Uterus (tissue), 4 donors: ENCODE measurements at places on chromosomes 16 and 17.

- no peak for DNase-seq
Observed at GRCh38 chr17:69269131-69269998, 40.7 kb upstream of the ABCA10 start.

DNA sequence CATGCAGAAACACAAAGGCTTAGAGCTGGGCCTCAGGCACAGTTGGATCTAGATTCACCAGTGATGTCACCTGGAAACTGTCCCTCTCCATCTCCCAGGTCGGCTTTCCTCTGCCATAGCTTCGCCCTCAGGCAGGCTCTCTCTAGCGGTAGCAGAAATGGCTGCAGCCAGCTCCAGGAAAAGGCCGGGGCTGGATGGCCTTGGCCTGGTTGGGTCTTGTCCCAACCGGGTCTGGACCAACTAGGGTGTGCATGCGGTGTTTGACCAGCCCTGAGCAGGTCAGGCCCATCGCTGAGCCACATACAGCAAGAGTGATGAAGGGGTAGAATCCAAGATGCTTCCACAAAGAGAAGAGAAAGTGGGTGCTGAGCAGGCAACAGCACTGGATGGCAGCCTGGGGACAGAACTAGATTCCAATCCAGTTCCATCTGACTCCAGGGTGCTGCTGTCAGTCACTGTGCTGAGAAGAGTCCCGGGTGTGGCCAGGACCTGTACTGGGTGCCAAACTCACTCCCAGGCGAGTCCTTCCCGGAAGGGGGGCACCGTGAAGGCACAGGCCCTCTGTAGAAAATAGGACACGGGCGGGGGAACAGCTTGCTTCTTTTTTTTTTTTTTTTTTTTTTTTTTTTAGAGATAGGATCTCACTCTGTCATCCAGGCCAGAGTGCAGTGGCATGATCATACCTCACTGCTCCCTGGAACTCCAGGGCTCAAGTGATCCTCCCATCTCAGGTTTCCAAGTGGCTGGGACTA lies 51.8 kb downstream of the SOCS3 start:
- DNase-seq, result no peak

GRCh38 chr17:80706463-80706867 lies 161.8 kb downstream of the RPTOR start:
- no peak for DNase-seq

- no peak for DNase-seq
Observed at GRCh38 chr17:67942810-67943209, 53.5 kb downstream of the C17orf58 start.

DNA sequence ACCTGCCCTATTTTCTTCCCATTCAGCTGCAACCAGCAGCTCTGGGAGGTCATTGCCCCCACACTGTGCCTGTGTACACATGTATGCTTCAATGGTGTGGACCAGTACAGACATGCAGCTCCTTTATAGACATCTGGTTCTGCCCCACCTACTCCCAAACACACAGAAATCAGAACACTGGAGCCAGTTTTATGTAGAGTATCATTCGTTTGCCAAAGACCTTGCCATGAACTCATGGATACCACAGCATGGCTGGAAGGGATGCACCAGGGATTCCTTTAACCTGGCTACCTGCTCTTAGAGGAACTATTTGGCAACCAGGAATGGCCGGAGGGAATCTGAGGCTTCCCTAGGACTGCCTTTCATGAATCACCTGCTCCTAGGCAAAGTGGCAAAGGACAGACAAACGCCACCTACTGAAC lies 60.4 kb downstream of the ZFHX3 start:
- no peak for DNase-seq

GRCh38 chr16:30902029-30902972 lies 5.9 kb downstream of the CTF1 start:
- DNase-seq, result peak; percentile 74

DNA sequence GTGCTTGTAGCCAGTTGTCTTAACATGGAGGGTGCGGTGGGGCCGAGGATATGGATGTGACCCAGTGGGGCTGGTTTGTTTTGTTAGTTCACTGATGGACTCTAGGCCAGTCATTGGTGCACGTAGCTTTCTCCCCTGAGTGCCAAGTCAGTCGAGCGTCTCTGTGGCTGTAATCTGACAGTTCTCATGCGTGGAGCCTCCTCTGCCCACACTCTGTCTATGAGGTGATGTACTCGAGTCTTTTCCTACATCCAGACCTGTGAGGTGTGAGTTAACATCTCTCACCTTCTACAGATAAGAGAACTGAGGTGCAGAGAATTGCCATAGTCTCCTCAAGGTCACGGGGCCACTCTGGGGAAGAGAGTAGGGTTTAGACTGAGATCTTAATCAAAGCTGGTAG lies 90.2 kb downstream of the MARCHF10 start:
- DNase-seq, result no peak

DNA sequence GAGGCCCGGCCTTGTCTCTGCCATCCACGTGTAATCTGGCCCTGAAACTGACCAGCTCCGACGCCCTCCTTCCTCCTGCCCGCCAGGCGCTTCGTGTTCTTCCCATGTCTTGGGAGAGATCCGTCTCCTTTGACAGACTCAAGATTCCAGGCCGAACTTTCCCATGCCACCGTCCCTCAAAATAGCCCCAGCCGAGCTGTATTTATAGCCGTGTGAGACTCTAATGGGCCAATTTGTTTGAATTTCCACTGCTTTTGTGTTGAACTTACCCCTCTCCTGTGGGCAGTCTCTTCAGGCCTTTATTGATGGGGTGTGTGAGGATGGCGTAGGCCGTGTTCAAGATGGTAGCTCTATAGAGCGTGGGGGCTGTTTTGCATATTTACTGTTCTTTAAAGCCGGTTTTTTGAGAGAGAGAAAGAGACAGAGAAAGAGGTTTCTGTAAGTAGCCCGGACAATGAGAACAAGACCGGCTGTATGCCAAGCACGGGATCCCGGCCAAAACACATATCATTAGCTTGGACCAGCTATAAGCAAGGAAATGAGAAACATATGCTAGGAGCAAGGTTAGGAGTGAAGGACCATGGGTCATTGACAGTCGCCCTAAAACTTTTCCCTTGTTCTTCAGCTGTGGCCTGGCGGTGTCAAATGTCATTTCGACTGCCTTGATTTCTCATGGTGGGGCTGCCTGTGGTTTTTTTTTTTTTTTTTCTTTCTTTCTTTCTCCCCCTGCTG lies 124.5 kb upstream of the ZFHX3 start:
- peak; percentile 85 for DNase-seq

DNA sequence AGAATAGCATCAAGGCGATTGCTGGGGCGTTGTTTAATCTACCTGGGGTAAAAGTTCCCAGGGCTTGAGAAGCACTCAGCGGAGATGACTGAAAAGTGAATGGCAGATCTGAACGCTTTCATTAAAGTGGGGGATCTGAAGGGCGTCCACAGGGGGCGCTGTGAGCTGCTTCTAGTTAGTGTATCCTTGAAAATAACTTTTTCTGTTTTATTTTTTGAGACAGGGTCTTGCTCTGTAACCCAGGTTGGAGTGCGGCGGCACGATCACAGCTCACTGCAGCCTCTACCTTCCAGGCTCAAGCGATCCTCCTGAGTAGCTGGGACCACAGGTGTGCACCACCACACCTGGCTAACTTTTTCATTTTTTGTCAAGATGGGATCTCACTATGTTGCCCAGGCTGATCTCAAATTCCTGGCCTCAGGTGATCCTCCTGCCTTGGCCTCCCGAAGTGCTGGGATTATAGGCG lies 360.4 kb downstream of the SEC14L1 start:
- DNase-seq, result peak; percentile 12

GRCh38 chr17:72631949-72632684 lies 460.4 kb downstream of the SLC39A11 start:
- no peak for DNase-seq

- DNase-seq, result no peak
Observed at GRCh38 chr17:63282455-63282854, 163.7 kb downstream of the CYB561 start.

- no peak for DNase-seq
Observed at GRCh38 chr17:38746004-38746848, 1.9 kb downstream of the PCGF2 start.

- no peak for DNase-seq
Observed at GRCh38 chr17:38447502-38448085, 19.3 kb downstream of the ARHGAP23 start.

DNA sequence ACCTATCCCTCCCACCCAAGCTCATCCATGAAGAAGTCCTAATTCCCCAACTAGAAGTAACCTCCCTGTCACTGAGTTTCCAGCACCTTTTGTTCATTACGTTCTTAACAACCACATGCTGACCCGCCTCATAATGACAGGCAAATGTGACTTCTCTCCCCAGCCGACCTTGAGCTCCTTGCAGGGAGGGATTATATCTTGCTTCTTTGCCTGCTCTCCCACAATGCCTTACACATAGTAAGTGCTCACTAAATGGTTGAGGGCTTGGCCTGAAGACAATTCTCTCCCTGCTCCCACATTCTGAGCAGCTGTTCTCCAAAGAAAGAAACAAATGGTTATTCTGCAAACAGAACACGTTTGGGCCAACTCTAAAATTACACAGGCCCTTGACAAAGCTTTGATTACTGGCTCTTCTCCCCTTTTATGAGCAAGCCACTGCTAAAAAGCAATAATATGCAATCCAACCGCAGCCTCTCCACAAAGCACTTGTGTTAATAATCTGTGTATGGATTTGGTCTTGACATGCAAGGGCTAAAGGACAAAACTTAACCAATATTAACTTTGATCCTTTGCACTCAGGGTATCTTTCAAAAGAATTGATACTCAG lies 23.2 kb downstream of the SLC39A11 start:
- DNase-seq, result no peak

GRCh38 chr16:11550791-11551498 lies 35.8 kb downstream of the LITAF start:
- no peak for DNase-seq
